Stimulated activated CD8-positive, alpha-beta memory T cell treated with anti-CD3 and anti-CD28 coated beads, Interleukin-4, amount 100 ng/mL, for 1 hour (primary cell): ENCODE measurements at places on chromosomes 12 and 14.

DNA sequence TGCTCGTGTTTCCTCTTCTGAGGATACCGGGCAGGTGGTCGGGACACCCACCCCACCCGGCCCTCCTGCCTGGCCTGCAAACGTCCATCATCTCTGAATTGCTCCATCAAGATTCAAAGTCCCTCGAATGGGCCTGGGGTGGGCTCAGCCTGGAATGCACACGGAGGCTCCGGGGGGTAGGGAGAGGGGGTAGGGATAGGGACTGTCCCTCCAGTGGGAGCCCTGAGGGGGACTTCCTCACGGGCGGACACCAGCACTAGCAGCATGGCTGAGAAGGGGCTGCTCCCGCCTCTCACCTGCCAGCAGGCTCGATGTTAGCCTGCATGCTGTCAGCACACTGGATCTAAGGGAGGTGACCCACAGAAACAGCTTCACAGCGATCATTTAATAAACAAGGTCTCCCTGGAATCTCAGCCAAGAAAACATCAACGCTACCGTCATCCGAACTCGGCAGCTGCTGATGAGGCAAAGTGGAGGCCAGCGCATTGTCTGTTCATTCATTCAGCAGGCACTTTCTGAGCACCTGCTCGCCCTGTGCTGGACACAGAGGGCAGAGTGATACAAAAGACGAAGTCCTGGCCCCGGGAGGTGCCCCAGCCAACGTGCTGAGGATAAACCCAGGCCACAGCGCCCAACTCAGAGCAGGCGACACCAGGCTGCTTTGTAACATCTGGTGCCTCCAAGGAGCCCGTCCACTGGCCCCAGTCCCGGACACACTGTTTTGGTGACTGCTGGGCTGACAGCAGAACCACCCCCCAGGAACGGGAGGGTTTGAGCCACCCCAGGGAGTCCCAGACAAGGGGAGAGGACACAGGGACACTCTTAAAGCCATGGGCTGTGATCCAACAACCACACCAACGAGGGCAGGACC lies 6.3 kb downstream of the TMEM179 start:
- DNase-seq, result no peak

DNA sequence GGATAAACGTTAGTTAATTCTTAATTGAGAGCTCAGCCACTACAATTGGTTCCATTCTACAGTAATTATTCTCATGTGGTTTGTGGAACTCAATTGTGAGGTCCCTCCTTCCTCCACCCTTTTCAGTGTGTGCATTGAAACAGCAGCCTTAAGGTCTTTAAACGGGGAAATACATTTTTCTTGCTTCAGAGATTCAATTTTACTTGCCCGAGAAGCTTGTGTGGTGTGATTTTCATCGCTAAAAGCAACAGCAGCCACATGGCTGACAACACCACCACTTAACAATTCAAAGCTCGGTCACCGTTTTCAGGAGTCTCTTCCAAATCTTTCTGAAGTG lies 733 bp upstream of the PPFIBP1 start:
- no peak for DNase-seq

DNA sequence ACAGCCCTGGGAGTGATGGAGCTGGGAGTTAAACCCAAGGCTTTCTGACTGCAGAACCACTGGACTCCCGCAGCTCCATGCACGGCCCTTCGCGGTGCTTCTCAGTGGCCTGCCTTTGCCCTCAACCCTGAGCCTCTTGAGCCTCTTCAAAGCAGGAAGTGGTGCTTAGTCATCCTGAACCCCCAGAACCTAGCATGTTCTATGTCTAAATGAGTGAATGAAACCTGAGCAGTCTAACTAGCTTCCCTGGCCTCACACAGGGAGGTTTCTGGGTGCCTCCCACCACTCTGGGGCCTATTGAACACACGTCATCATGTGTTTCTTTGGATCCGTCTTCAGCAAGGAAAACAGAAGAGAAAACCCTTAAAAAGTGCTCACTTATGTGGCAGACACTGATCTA lies 117.9 kb upstream of the SFSWAP start:
- no peak for DNase-seq

GRCh38 chr12:116339062-116339461 lies 61.6 kb upstream of the MED13L start:
- DNase-seq, result no peak

- no peak for DNase-seq
Measured at GRCh38 chr14:24077086-24077485, 5.7 kb downstream of the CPNE6 start.

GRCh38 chr12:40942326-40942725 lies 245.8 kb upstream of the PDZRN4 start:
- no peak for DNase-seq

DNA sequence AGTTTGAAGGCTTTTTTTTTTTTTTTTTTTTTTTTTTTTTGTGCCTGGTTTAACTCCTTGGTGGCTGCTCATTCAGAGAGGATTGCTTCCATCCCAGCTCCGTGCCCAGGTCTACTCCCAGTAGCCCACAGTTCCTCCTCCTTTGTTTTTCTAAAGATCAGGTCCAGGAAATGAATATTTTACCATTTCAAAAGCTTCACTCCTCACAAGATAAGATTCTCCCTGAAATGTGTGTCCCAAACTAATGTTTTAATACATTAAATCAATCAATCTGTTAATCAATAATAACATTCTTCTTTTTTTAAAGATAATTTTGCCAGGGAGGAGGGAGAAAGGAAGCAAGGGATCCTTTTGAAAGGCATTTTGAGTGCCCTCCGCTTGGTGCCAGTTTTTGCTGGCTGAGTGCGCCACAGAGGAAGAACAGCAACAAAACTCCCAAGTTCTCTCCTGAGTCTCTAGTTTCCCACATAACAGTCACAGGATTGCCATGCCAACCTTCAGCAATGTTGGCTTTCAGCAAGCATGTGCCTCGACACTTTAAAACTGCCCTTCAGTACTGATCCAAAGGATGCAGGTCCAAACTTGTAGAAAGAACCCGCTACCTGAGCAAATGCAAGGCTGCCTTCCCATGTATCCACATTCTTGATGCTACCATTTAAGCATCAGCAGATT lies 99.2 kb downstream of the RMST start:
- no peak for DNase-seq

DNA sequence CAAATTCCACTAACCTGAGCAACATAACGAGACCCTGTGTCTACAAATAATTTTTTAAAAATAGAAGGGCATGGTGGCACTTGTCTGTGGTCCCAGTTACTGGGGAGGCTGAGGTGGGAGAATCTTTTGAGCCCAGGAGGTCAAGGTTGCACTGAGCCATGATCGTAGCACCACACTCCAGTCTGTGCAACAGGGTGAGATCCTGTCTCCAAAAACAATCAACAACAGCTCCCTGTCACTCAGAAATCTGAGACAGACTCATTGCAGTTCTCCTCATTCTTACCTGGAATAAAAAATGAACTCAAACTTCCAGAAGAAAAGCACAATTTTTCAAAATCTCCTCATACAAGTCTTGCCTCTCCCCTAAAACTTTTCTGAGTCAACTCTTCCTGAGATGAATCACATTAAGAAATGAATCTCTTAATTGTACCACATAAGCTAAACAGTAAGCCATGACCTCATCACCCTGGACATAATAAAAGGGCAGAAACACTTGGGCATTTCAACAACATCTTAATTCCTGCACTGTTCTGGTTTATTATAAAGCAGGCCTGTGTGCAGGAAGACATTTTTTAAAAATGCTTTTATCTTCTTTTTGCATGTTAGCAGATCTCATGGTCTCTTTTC lies 214.3 kb upstream of the CDKN3 start:
- DNase-seq, result no peak

- DNase-seq, result no peak
Measured at GRCh38 chr12:71134405-71134804, 23.4 kb downstream of the TSPAN8 start.

GRCh38 chr14:84036840-84037239 lies 1493.1 kb upstream of the FLRT2 start:
- no peak for DNase-seq

GRCh38 chr14:88515499-88516221 lies 39.1 kb downstream of the PTPN21 start:
- no peak for DNase-seq

- DNase-seq, result no peak
Measured at GRCh38 chr12:102964872-102965271, 7.4 kb downstream of the ASCL1 start.

DNA sequence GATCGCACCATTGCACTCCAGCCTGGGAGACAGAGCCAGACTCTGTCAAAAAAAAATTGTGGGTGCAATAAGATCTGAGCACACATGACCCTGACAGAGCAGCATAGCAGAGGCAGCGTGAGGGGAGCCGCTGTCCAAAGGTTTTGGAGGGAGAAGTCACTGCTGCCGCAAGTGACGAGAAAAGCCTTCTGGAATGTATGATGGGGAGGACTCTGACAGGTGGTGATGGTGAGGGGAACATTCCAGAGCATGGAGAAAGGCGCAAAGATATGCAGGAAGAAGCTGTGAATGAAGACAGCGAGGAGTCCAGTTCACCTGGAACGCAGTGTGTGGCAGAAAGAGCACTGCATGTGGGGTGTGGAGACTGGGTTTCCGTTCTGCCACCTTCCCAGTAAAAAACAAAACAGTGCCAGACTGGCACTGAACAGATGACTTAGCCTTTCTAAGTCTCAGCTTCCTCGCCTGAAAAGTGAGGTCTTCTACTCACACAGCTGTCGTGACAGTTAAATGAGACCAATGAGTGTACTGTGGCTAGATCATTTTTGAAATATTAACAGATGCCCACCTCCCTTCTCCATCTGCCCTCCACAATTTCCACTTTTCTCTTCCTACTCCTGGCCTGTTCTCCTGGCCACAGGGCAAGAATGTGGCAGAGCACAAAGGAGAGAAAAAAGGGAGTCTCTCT lies 53.4 kb upstream of the PTHLH start:
- DNase-seq, result no peak

GRCh38 chr12:21659383-21659782 lies 1.7 kb upstream of the LDHB start:
- no peak for DNase-seq

DNA sequence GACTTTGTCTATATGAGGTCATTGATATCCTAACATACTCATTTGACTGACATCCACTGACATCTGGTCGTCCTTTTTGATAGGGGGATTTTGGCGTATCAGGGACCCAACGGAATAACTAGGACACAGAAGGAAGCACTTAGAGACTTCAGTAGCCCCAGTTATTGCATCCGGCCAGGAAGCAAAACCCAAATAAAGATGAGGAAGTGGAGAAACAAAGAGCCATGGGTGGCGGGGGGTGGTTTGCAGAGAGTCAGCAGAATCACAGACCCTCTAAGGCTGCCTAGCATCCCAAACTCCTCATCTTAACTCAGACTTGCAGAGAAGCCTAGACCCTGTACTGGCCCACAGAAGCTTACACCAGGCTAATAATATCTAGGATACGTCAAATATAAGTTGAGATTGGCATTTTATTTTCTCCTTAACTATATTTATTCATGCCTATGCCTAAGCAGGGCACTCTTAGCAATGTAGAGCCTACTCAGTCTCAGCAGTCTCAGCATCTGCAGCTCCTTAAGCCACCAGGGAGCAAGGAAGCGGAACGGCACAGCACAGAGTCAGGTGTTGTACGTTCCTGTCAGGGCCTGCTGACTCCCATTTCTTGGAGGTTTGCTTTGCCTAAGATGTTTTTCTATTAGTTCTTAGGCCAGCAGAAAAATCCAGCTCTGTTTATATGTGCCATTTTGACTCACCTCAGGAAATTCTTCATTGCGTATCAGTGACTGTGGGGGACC lies 45.1 kb downstream of the KCNA1 start:
- no peak for DNase-seq

DNA sequence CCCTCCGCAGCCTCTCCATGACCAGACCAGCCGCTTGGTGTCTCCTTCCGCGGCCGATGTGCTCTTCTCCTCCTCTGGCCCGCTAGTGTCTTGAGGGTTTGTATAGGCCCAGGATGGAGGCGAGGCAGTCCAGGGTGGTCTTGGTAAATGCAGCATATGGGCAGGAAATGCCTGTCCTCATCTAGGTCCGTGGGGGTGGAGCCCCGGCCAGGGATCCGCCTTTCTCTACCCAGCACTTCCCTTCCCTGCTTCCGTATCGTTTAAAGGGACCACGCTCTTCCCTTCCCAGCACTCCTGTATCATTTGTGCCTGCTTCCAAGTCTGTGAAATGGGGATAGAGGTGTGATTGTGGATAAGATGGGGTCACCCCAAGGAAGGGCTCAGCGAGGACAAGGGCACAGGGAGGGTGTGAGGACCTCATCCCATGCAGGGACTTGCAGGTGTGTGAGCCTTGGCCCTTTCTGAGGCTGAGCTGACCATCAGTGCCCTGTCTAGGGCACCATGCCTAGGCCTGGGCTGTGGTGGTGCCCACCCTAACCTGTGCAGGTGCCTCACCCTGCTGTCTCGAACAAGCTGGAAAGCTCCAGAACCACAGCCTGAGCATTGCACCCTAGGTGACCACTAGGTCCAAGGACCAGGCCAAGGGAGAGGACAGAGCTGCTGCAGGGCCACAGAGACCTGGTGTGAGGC lies 326.8 kb upstream of the RTL1 start:
- DNase-seq, result no peak

DNA sequence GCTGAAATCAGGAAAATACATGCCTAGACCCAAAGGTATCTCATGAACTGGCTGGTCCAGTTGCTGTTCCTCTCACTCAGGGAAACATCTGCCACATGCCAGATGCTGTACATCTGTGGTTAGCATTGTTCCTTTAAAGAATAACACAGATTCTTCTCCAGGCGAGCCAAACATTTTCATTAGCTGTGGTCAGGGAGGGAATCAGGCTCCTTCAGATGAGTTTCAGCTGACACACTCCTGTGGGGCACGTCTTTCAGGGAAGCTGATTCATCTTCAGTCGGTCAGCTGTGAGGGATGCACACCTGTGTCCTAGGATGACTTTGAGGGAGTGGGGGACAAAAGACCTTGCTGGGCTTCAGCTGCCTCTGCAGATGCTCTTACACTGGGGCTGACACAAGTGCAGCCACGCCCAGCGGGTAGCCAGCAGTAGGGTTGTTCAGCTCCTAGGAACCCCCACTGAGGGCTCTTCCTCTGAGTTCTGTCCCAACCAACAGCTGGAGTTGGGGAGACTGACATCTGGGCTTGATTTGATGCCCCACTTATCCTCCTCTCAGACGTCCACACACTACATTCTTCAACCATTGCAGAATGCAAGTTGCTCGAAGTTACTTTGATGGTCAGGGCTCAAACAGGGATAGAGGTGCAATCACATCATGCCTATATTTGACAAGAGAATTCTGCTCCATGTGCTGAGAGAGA lies 155.0 kb downstream of the NUAK1 start:
- no peak for DNase-seq
